ENCODE measurements at places on chromosomes 7 and 10.

DNA sequence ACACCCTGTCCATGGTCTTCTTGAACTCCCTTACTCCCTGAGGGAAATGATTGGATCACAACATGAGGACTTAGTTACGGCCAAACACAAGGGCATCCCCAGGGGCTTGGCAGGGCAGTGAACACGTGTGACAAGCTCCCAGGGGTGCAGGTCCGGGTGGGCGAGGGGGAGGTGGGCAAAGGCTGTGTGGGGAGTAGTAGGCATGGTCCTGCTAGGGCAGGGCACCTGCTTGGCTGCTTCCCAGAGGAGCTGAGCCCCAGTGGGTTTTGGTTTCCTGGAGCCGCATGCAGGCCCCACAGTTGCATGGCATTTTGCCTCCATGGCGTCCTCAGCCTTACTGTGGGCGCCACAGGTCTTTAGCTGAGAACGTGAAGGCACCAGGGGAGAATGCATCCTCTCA is 46.6 kb upstream of the ZNF32 start:
- no peak for DNase-seq

- no peak for DNase-seq
Measured at GRCh38 chr7:116098175-116098574, 67.6 kb upstream of the TFEC start.

- no peak for DNase-seq
Measured at GRCh38 chr10:109341986-109342385, 581.3 kb downstream of the XPNPEP1 start.

DNA sequence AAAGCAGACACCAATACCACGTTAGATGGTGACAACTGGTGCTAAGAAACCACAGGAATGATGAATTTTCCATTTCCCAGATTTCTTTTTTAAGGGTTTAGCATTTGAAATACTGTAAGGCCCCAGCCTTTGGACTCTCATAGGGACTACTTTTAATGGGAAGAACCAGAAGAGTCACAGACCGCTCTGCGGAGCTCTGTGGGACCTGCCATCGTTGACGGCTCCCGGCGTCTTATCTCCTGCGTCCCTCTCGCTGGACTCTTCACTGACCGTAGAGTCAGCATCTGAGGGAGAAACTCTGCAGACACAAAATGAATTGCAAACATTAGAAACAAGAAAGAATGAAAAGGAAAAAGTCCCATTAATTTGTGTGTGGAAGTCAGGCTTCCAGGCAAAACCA is 81.4 kb upstream of the ATP6V0A4 start:
- DNase-seq, result no peak

- DNase-seq, result no peak
Measured at GRCh38 chr10:102059987-102060386, 4.0 kb upstream of the ARMH3 start.

DNA sequence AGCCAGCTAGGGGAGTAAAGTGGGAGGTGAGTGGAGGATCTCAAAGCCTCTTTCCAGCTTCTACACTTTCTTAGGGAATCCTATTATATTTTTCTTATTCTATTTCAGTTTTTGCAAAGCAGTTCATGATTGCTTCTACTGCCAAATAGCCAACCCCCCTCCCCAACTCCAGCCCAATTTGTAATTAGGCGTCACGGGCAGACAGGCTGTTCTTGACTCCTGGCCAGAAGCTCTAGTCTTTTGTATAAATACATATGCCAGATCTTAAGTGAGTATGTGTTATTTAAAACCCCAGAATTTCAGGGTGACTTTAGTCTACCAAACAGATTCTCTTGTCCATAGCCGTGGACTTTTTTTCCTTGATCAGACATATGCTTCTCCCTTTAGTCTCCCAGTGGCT is 255.2 kb downstream of the BUB3 start:
- no peak for DNase-seq

GRCh38 chr10:89563861-89564478 is 28.6 kb upstream of the SLC16A12 start:
- no peak for DNase-seq
